ENCODE measurements at places on chromosomes 12 and 14. TPM values are rescaled to one million over a fixed set of nuclear protein-coding genes. Genes with fewer than 3 reads are reported as not detected.

BIN2 gene
- total RNA-seq: not detected

ESR2 gene
- not detected for total RNA-seq

KLRK1 gene
- not detected for total RNA-seq

BATF gene
- 0.88 TPM for total RNA-seq

ERBB3 gene
- total RNA-seq: 0.39 TPM

DAD1 gene
- total RNA-seq: 388 TPM

ESPL1 gene
- total RNA-seq: 1.1 TPM

E2F7 gene
- 0.44 TPM for total RNA-seq

TTC9 gene
- 0.12 TPM for total RNA-seq

PLEK2 gene
- not detected for total RNA-seq

CNTN1 gene
- total RNA-seq: not detected

CLEC1B gene
- total RNA-seq: not detected

RAPGEF3 gene
- total RNA-seq: 1.2 TPM

SLC8A3 gene
- total RNA-seq: not detected

ACOT4 gene
- total RNA-seq: 0.69 TPM

TAS2R10 gene
- total RNA-seq: 1.9 TPM
